Ovary (tissue), 10 donors: ENCODE measurements at places on chromosomes 2 and 18. TPM values are rescaled to one million over a fixed set of nuclear protein-coding genes. Genes with fewer than 3 reads are reported as not detected.

DNA sequence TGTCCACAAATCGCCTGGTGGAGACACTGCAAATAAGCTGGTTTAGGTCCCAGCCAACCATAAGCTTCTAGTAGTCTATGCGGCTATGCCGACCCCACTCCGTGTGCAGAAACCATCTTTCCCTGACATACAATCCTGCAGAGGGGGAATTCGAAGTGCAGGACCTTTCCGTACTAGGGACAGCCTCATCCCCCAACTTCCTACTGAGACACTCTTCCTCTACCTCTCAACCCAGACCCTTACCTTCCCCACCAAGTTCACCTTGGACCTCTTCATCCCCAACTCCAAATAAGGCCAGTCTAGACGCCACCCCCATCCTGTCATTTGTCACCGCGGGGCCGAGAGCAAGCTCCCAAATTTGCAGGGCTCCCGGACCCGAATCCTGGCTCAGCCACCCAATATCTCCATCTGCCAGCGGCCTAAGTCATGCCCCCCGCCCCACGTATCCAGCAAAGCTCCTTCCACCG is 496 bp downstream of the SUCLG1 start:
- peaks cover 8% of the 10 kb centered on the region for H3K4me1 ChIP-seq
- H3K36me3 ChIP-seq: no peaks in the 10 kb centered on the region
- H3K4me3 ChIP-seq: peak overlapping the region; percentile 93

DNA sequence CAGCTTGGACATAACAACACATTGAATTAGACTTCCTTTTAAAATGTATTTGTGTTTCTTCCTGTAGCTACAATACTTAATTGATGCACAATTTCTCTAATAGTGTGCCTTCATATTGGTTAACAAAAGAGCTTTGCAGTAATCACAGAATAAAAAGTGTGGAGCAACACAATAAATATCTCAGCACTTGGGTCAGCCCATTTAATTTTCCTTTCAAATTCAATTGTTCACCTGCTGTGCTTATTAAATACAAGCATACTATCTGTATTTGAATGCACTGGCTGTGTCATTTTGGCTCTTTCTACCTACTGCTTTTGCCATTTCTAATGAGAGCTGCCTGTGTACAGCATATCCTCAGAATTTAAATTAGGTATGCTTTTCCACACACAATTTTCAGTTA is 1641.3 kb upstream of the SLC39A10 start:
- no peak overlapping the region for H3K27ac ChIP-seq
- H3K4me1 ChIP-seq: no peaks in the 10 kb centered on the region
- no peak overlapping the region for H3K4me3 ChIP-seq
- H3K36me3 ChIP-seq: no peaks in the 10 kb centered on the region

GRCh38 chr18:77132369-77133050 is at the start of gene MBP:
MBP (minus strand) TSS chr18:77132783; CDS start chr18:77105261, 27,522 bp downstream.
- no peaks in the 10 kb centered on the region for H3K36me3 ChIP-seq
- H3K4me3 ChIP-seq: peak within 1 kb of the TSS; percentile 85
- peak; percentile 71 for DNase-seq

DNA sequence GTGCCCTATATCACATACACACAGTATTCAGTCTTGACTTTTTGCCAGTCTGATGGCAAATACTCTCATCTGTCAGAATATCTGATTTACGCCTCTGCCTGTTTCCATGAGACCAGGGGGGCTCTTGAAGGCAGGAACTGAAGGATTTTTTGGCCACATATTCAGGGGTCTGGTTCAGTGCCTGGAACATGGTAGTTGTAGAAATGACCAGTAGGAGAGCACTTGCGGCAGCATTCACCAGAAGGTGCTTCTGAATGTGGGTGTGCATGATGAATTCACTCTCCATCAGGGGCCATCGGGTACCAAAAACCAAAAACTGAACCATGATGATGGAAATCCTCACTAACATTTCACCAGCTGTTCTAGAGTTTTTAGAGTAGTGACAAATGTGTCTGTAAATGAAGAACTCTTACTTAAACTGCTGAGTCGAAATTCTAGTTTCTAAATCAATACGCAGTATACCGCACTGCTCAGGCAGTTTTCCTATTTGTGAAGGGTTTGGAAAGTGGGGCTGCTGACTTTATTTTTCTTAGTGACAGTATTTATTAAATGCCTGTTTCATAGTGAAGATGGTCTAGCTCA is 54.6 kb downstream of the MERTK start:
- H3K36me3 ChIP-seq: no peaks in the 10 kb centered on the region
- H3K4me3 ChIP-seq: no peak overlapping the region
- DNase-seq: no peak
- H3K27me3 ChIP-seq: no peaks in the 10 kb centered on the region
- H3K4me1 ChIP-seq: peaks cover 2% of the 10 kb centered on the region

- H3K36me3 ChIP-seq: no peaks in the 10 kb centered on the region
- no peak for DNase-seq
- H3K4me3 ChIP-seq: no peak overlapping the region
- no peak overlapping the region for H3K27ac ChIP-seq
- H3K27me3 ChIP-seq: no peaks in the 10 kb centered on the region
Measured at GRCh38 chr2:191385416-191386160, 140.4 kb downstream of the MYO1B start.

DNA sequence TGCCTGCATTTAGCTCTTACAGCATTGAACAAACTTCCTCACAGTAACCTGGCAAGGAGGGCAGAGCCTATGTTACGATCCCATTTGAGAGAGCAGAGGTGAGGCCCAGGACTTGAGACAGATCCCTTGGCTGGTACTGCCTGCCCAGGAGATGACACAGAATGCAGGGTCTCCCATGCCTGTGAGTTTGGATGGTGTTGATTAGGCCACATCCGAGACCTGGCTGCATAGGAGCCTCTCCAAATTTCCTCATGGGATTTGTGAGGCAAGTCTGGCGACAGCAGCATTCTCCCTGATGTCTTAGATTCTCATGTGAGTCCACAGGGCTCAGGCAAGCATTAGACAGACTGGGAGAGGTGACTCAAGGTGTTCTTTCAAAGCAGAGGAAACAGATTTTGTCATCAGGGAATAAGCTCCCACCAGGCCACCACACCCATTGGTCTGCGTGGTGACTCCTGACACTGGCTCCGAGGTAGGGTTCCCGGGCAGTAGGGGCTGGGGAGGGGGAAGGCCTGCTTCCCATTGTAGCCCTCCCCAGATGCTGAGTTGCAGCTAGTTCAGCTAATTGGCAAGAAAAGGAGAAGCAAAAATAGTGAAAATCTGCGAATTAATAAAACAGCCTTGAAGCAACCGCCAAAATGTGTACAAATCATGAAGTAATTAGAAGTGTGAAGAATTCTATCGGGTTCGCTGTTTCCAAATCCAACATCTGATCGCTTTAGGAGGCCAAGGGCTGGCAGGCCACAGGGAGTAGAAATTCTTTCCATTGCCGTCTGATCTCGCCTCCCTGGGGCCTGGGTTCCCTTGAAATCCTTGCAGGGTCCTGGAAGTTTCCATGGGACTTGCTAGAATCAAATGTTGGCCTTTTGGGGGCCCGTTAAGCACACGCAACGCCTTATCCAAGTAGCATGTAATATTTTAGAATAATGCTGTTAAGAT is 68.0 kb downstream of the MAPK4 start:
- no peak overlapping the region for H3K27ac ChIP-seq
- no peak for DNase-seq
- no peaks in the 10 kb centered on the region for H3K27me3 ChIP-seq
- H3K4me3 ChIP-seq: no peak overlapping the region
- H3K36me3 ChIP-seq: no peaks in the 10 kb centered on the region

Gene POTEI
- total RNA-seq: not detected

Gene PSMA8
- total RNA-seq: not detected
